ENCODE measurements at places on chromosomes 1 and 21.

DNA sequence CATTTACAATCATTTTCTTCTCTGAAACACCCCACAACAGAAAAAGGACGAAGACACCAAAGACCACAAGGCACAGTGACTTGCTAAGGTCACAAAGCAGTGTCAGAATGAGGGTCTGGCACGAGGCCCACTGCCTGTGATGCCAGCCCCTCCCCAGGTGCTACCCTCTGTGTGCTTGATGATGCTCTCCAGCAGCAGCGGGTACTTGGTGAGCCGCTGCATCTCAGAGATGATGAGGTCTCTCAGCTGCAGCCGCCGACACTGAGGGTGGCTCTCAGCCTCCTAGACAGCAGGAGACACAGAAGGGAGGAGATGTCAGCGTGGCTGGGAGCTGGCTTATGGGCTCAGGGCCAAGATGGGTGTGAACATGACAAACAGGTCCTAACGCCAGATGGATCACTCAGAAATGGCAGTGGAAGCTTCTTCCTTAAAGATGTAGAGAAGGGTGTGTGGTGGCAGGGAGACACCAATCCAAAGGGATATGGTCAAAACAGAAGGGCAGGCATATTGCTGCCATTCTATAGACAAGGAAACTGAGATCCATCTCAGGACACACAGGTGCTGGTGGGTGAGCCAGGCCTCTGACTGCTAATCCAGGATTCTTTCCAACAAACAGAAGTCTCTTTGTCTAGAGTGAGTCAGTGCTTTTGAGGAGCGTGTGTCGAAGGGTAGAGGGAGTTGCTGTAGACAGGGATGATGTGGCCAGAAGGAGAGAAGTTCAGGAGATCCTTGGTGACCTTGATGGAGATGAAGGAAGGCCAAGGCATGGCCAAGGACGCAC, 25.6 kb downstream of the LRRC71 start:
- H3K27me3 ChIP-seq, result no peaks in the 10 kb centered on the region
- DNase-seq, result no peak
- peaks cover 94% of the 10 kb centered on the region for H3K36me3 ChIP-seq
- H3K4me1 ChIP-seq, result no peaks in the 10 kb centered on the region

- H3K27me3 ChIP-seq, result no peaks in the 10 kb centered on the region
- H3K4me3 ChIP-seq, result no peak overlapping the region
- H3K4me1 ChIP-seq, result no peaks in the 10 kb centered on the region
- no peak for DNase-seq
Observed at GRCh38 chr1:38256072-38256471, 209.5 kb upstream of the POU3F1 start.

- peak overlapping the region; percentile 47 for H3K27ac ChIP-seq
- peaks cover 63% of the 10 kb centered on the region for H3K4me1 ChIP-seq
- DNase-seq, result no peak
- H3K27me3 ChIP-seq, result no peaks in the 10 kb centered on the region
- H3K36me3 ChIP-seq, result peaks cover 9% of the 10 kb centered on the region
Observed at GRCh38 chr1:86714159-86714558, 9.8 kb downstream of the SH3GLB1 start.

- H3K4me3 ChIP-seq, result peak within 1 kb of the TSS; percentile 77
- peak within 1 kb of the TSS; percentile 76 for H3K27ac ChIP-seq
- no peaks in the 10 kb centered on the region for H3K27me3 ChIP-seq
- DNase-seq, result peak; percentile 80
- no peaks in the 10 kb centered on the region for H3K36me3 ChIP-seq
Observed at GRCh38 chr1:182839209-182840066, at the start of gene DHX9. DHX9 (plus strand) TSS chr1:182839347; CDS start chr1:182842567, 3,220 bp downstream.

DNA sequence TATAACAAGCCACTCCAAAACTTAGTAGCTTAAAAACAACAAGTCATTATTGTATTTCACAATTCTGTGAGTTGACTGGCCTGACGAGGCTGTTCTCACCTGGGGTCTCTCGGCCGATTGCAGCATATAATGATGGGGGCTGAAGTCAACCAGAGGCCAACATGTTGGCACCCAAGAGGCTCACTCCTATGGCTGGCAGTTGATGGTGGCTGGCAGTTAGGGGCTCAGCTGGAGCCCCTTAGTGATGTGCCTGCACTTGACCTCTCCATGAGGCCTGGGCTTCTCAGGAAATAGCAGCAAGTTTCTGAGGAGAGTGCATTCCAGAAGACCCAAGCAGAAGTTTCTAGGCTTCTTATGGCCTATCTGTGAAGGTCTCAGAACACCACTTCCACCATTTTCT, 459.4 kb downstream of the NPHP4 start:
- H3K36me3 ChIP-seq, result no peaks in the 10 kb centered on the region
- no peak overlapping the region for H3K27ac ChIP-seq
- H3K27me3 ChIP-seq, result no peaks in the 10 kb centered on the region
- H3K4me1 ChIP-seq, result no peaks in the 10 kb centered on the region

DNA sequence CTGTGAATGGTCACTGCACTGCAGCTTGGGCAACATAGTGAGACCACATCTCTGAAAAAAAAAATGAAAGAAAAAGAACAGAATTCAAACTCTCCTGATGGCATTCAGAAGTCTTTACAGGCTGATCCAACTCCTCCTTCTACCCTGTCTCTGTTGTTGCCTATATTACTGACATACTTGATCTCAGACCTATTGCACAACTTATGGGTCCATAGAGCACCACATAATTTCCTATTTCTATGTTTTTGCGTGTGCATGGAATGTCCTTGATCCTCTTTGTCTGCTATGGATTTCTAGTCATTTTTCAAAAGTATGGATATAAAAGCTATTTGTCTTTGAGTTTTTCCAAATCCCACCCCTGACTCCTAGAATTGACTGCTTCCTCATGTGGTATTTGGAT, 22.4 kb upstream of the CYP2J2 start:
- no peak overlapping the region for H3K4me3 ChIP-seq
- H3K27me3 ChIP-seq, result no peaks in the 10 kb centered on the region
- DNase-seq, result no peak
- no peaks in the 10 kb centered on the region for H3K36me3 ChIP-seq
- H3K4me1 ChIP-seq, result no peaks in the 10 kb centered on the region
- no peak overlapping the region for H3K27ac ChIP-seq

DNA sequence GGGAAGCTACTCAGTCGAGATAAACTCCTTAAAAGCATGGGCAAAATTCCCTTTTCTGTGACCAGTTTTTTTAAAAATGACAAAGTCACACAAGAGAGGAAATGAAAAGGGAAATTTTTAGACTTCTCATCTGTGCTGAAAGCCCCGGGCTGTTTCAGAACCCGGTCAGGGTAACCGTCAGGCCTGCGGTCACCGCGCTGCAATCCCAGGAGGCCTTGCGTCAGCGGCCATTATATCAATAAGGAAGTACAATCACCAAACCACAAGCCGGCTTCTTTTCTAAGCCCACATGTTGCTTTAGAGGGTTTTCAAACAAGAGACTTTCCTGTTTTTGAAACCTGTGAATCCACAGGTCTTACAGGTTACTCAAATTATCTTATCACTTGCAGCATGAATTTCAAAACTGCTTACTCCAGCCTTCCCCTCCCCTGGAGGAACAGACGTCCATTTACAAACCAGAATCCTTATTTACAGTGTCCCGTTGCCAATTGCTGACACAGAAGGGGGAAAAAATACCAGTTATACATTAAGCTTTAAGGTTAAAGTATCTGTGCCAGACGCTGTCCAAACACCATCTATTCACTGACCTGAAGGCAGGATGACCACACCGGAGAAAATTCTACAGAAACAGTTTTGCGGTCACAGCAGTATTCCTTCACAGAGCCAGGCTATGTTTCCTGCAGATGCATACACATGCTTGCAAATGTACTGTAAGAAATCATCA, 165.3 kb downstream of the TOMM20 start:
- DNase-seq, result no peak
- no peaks in the 10 kb centered on the region for H3K36me3 ChIP-seq
- no peaks in the 10 kb centered on the region for H3K27me3 ChIP-seq
- peak overlapping the region; percentile 87 for H3K27ac ChIP-seq
- H3K4me1 ChIP-seq, result peaks cover 43% of the 10 kb centered on the region
- peak overlapping the region; percentile 47 for H3K4me3 ChIP-seq

DNA sequence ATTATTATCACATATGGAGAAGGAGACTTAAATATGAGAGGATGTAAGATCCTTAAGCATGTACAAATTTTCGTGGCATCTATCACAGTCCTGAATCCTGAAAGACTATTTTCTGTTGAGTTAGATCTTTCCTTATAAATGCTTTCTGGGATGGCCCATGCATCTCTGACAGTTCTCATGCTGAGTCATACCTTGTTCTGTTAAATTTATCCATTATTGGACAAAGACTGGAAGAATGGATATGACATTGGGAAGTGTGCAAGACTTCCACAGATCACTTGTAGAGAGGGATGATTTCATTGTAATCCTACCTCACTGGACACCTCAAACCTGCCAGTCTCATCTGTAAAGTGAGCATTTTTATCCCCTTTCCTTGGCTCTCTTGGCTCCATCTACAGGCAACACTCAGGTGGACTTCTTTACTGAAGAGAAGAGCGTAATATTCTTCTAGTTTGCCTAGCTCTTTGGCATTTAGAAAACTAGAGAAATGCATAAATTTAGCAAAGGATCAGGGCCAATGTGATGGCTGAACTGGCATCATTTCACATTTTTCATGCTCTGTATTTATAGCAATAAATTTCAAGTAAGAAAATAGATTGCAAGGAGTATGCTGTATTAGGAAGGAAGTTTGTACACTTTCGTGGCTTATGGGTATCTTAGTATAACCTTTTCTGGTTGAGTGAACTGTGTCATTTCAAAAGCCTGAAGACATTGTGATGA, 128.2 kb downstream of the NFIA start:
- no peaks in the 10 kb centered on the region for H3K36me3 ChIP-seq
- DNase-seq, result no peak

- no peak for DNase-seq
- H3K27me3 ChIP-seq, result no peaks in the 10 kb centered on the region
- H3K27ac ChIP-seq, result no peak overlapping the region
- no peaks in the 10 kb centered on the region for H3K36me3 ChIP-seq
- H3K4me3 ChIP-seq, result no peak overlapping the region
Observed at GRCh38 chr1:10819198-10819901, 22.9 kb upstream of the CASZ1 start.

- no peak for DNase-seq
- no peak overlapping the region for H3K4me3 ChIP-seq
- H3K36me3 ChIP-seq, result no peaks in the 10 kb centered on the region
- no peaks in the 10 kb centered on the region for H3K4me1 ChIP-seq
- H3K27ac ChIP-seq, result no peak overlapping the region
Observed at GRCh38 chr1:15574741-15575140, 10.1 kb downstream of the AGMAT start.

- H3K4me3 ChIP-seq, result no peak overlapping the region
- no peaks in the 10 kb centered on the region for H3K27me3 ChIP-seq
- H3K4me1 ChIP-seq, result peaks cover 19% of the 10 kb centered on the region
- no peaks in the 10 kb centered on the region for H3K36me3 ChIP-seq
Observed at GRCh38 chr1:207903053-207903452, 7.9 kb downstream of the CD34 start.

GRCh38 chr1:235105051-235106043, 23.3 kb downstream of the TOMM20 start:
- H3K27me3 ChIP-seq, result no peaks in the 10 kb centered on the region
- H3K27ac ChIP-seq, result no peak overlapping the region
- no peak overlapping the region for H3K4me3 ChIP-seq
- no peak for DNase-seq
- H3K36me3 ChIP-seq, result peaks cover 14% of the 10 kb centered on the region
